GM12891 (cell line): ENCODE measurements at places on chromosomes 4 and X.

- no peak for DNase-seq
Measured at GRCh38 chr4:86235549-86235948, 124.3 kb downstream of the MAPK10 start.

- DNase-seq: no peak
Measured at GRCh38 chrX:28997706-28998463, 410.6 kb downstream of the IL1RAPL1 start.

DNA sequence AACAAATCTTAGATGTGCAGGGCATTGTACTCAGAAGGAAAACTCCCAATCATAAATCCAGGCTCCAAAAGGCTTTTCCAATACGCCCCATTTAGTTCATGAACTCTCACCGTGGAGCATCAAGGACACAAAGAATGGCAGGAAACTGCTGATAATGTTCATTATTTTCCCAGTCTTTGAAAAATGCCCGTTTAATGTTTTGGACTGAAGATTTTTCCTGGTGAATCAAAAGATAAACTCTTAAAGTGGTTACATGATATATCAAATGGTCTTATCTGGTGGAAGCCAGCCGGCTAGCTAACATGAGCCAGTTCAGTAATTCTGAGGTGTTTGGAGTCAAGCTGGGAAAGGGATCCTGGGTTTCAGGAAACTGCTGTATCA, 62.1 kb upstream of the AP1S2 start:
- no peak for DNase-seq

- no peak for DNase-seq
Measured at GRCh38 chrX:67619253-67619652, 75.4 kb downstream of the AR start.

DNA sequence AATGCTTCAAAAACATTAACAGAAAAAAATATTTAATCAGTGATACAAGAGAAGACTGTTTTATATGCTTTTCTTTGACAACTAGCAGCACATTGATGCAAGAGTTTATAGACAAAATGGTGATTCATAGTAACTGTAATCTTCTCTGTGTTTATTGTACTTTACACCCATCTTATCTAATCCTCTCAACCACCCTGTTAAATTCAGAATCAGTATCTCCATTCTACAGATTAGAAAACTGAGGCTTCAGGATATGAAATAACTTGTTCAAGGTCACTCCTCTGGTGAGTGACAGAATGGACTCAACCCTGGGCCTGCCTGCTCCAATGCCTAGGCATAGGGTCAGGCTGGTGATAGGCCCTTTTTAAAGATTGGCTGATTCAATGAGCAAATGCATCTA, 26.1 kb upstream of the TMEM184C start:
- no peak for DNase-seq

DNA sequence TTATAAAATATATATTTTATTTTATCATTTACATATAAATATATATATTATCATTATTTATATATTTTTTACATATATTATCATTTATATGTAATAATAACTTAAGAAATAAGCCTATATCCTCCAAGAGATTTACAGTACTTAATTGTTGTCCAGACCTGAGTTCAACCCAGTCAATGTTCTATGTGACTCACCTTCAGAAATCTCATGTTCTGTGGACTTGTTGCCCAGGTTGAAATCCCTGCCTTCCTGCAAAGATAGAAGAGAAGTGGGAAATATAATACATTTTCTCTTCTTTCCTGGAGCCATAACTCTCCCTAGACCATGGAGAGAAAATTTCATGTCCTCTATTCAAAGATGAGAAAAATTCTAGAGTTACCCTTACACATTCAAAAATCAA, 247.3 kb downstream of the PARM1 start:
- no peak for DNase-seq

DNA sequence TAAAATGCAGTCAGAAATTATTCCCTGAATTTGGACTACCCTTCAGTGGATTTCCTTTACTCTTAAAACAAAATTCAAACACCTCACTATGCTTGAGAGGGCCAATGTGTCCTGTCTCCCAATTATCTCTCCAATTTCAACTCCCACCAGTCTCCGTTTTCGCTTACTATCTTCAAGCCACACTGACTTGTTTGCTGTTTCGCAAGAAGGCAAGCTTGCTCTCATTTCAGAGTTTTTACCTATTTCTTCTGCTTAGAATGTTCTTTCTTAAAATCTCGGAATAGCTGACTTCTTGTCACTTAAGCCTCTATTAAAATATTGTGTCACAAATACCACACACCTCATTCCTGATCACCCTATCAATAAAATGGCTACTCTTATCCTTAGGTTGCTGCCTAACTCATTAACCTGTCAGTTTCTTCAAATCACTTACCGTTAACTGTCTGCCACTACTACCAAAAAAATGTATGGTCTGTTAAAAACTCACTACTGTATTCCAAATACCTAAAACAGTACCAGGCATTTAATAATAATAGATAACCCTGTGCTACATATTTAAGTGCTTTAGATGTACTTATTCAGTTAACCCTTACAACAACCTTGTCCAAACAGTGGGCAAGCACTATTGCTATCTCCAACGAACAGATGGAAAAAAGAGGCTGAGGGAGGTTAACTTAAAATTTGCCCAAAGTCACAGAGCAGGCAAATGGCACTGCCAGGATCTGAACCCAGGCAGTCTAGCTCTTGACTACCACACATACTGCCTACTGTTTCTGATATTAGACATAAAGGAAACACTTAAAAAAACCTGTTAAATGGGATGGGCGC, 2.9 kb downstream of the UBA6 start:
- DNase-seq: no peak

DNA sequence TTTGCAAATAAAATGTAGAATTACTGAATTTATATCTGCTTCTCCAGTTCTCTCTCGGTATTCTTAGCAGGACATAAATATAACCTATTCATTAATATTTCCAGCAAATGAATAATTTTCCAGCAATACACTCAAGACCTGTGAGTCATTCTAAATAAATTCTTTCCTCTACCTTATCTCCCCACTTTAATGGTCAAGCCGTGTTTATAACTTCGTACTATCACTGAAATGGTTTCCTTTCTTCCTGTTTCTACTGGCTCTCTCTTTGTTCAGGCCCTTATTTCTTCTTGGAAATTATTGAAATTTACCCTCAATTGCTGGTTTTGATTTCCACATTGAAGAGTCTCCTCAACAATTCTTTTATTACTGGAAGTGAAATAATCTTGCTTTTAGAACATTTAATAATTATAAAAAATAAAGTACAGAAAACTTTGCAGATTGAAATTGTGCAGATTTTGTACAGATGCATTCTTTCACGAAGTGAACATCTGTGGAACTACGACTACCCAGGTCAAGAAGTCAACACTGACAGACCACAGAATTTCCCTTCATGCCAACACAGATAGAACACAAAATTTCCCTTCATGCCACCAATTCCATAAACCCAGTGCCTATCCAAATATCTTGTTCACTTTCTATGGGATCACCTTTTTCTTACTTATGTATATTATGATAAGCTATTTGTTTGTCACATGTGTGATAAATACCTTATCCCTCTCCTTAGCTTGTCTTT, 205.7 kb downstream of the FAT4 start:
- DNase-seq: no peak

DNA sequence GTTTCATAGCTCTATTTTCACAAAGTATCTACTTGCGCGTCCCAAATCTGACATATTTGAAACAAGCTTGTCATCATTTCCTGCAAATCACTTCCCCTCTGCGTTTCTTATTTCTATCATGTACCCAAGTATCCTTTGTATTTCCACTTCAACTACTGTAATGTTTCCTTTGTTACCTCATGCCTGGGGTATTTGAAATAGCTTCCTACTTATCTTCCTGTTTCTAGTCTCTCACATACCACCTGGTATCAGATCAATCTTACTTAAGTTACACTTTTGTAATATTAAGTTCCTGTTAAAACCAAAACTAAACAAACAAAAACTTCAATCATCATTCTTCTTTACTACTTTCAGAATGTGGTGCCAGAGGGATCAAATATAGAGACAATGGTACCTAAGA, 93.6 kb upstream of the SMAD1 start:
- no peak for DNase-seq

- DNase-seq: no peak
Measured at GRCh38 chr4:130675266-130675665, 1579.3 kb downstream of the C4orf33 start.

DNA sequence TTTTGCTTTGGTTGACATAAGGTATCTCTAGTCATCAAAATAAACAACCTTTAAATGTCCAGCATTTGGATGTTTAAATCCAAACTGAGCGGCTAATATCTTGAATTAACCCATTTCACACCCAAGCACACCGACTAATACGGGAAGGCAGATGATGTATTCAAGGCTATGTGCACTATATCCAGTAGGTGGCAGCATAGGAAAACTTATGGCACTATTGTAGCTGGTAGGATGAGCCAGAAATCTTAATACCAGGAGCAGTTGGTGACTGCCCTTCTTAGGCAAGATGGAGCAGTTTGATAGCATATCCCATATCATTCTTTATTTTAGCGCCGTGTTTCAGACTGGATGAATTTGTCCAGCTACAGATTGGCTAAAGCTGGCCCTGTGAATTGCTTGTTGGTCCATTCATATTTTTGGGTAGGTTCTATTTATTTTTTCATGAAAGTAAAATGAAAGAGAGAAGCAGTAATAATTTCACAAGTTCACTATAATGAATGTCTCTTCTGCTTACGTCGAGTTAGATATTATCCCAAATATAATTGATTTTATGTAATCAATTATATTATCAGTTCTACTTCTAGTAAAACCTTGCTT, 24.4 kb downstream of the UCHL1 start:
- peak; percentile 51 for DNase-seq

- no peak for DNase-seq
Measured at GRCh38 chrX:23435108-23435507, 100.5 kb downstream of the PTCHD1 start.

GRCh38 chrX:43703211-43703791, 47.2 kb downstream of the MAOA start:
- no peak for DNase-seq

- no peak for DNase-seq
Measured at GRCh38 chr4:44161756-44162155, 286.9 kb downstream of the KCTD8 start.

GRCh38 chrX:22147214-22147613, 115.1 kb downstream of the PHEX start:
- no peak for DNase-seq

- DNase-seq: no peak
Measured at GRCh38 chr4:15920723-15921591, 17.6 kb downstream of the FGFBP1 start.

DNA sequence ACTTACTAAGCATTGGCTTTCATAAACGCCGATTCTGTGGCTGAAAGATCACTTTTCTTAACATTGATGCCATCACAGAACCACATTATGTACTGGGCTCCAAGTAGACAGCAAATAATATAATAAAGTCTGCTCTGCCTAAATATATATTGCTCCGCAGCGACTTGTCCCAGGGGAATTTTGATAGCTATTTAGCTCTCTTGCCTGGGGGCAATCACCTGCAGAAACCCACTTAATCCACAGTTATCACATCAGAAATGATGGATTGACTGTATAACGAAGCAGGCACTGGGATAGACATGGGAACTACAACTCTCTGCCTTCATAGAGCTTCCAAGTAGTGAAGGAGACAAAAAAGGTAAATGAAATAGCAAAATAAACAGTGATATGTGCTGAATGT, 48.0 kb upstream of the MYOZ2 start:
- no peak for DNase-seq

DNA sequence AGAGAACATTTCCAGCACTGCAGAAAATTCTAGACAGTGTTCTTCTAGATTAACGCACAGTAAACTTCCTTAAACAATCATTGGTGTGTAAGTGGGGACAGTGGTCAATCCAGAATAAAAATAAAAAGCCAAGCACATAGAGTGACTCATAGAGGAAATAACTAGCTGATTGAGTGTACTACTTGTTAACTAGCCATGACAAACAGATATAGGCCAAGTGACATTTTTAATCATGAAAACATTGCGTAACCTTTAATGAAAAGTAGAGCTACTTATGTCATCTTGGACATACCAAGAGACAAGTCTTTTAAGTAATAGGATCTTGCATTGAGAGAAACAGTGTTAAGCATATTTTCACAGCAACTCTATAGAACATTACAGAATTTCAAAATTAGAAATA, 233.9 kb upstream of the MAB21L2 start:
- no peak for DNase-seq

DNA sequence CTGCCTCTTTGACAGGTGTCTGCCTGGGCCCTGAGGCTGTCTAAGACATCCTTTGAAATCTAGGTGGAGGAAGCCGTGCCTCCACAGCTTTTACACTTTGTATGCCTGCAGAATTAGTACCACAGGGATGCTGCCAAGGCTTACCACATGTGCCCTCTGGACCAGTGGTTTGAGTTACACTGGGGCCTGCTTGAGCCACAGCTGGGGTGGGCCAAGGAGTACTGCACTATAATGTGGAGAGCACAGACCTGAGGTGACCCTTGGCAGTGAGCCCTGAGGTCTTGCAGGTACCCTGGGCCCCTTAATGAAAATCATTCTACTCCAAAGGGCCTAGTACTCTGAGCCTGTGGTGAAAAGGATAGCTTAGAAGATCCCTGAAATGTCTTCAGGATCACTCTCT, 27.2 kb upstream of the IRS4 start:
- DNase-seq: no peak

- no peak for DNase-seq
Measured at GRCh38 chr4:27123769-27124124, 263.1 kb downstream of the STIM2 start.

DNA sequence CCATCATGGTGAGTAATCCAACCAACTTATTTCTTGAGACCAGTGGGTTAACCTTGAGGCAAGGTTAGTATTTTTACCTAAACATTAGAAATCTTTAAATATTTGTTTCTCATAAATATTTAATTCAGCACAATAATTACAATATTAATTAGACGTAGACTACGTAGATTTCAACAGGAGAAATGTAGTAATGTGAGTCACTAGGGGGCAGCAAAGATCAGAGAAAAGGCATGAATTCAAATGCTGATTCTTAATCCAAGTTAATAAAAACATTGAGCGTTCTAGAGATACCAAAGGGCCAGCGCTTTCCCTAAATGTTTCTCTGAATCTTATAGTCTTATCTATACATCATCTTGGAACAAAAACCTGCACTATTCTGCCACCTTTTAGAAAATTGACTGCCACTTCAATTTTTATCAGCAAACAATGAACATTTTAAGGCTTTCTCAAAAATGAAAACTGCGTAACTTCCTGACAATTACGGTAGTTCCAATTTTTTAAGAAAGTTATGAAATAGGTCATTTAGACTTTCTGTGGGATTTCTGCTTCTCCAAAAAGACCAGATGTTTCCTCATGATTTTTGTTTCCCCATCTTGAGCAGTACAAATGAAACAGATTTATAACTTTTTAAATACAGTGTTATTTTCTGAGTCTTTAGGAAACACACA, 180.7 kb downstream of the GASK1B start:
- no peak for DNase-seq

GRCh38 chr4:168853770-168854169, 156.3 kb downstream of the CBR4 start:
- no peak for DNase-seq

GRCh38 chr4:173325007-173325736, 9.0 kb downstream of the HMGB2 start:
- DNase-seq: no peak
